ENCODE measurements at places on chromosomes 5 and 9. TPM values are rescaled to one million over a fixed set of nuclear protein-coding genes. Genes with fewer than 3 reads are reported as not detected.

Gene PCDHGB4
- total RNA-seq: 6.5 TPM

Gene GRM6
- total RNA-seq: not detected

Gene PCA3
- not detected for total RNA-seq

DNA sequence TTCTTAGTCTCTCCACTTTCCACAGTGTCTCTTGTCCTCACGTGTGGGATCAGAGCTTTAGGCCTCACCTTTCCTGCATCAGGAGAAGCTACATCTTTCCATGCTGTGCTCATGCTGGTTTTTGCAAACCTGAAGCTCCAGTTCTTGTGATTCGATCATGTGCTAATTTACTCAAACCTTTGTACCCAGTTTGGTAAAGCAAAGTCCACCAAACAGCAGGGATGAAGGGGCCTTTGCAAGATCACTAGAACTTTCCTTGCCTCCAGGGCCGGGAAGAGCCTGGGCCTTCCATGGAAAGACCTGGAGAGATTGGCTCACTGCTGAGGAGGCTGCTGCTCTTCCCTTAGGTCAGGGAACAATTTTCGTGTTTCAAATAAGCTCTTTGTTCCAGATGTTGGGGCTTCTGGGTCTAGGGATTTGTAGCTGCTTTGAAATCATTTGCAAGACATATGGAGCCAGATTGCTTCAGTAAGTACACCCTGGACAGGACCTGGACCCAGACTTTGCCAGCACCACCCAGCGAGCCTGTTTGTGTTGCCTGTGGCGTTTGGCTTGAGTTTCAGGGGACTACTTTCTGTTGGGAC lies 18.7 kb upstream of the SPATA31E1 start:
- DNase-seq: no peak

DNA sequence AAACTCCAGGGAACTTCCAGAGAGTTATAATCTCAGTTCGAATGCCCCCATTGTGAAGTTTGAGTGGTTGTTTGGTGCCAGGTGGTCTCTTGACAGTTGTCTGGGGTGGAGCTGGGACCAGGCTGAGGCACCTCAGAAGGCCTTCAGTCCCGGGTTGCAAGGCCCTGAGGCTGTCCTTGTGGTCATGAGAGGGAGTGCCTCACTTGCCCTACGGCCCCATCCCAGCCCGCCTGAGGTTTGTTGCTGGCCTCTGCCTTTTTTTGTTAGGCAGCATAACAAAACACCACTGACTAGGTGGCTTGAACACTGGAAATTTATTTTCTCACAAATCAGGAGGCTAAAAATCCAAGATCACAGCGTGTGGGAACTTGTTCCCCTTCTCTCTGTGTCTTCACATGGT lies 73.0 kb upstream of the PAPPA start:
- no peak for DNase-seq

- DNase-seq: no peak
Observed at GRCh38 chr5:155193029-155193428, 179.5 kb downstream of the KIF4B start.

DNA sequence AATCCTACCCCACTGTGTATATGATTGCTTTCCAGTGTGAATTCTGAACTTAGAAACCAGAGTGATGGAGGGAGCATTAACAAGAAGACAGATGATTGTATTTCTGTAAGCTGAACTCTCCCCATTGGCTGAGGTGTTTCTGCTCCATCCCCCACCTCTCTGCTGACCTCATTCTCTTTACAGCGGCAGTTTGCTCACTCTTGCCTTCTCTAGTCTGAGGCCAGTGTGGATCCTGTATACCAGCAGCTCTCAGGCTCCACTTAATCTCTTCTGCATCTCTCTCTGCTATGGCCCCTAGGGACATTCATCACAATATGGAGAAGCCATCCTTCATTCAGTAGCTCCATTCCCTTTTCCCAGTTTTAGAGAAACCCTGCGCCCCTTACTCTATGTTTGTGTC lies 358.8 kb downstream of the MAN2A1 start:
- DNase-seq: no peak

Gene MEGF10
- not detected for total RNA-seq

DNA sequence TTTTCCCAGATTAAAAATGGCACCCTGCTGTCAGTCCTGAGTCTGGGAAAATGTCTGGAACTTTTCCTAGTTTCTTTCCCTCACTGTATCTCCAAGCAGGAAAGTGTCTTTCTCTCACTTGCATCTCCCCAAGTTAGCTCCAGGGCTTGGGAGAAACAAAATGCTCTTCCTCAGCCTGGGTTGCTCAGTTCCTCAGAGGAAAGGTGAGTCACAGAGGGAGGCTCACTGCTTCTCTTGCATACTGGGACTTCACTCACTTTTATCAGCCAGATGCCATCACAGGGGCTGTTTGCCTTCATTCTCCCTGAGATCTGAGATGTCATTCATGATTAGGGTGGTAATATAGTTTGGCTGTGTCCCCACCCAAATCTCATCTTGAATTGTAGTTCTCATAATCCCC lies 519.9 kb downstream of the SEMA5A start:
- no peak for DNase-seq

GRCh38 chr9:101360647-101361046 lies 24.2 kb downstream of the BAAT start:
- no peak for DNase-seq

GRCh38 chr5:16980983-16981382 lies 44.9 kb upstream of the MYO10 start:
- no peak for DNase-seq

All from OCI-LY7 (cell line).